ENCODE measurements at places on chromosomes 3 and 15. TPM values are rescaled to one million over a fixed set of nuclear protein-coding genes. Genes with fewer than 3 reads are reported as not detected.

DNA sequence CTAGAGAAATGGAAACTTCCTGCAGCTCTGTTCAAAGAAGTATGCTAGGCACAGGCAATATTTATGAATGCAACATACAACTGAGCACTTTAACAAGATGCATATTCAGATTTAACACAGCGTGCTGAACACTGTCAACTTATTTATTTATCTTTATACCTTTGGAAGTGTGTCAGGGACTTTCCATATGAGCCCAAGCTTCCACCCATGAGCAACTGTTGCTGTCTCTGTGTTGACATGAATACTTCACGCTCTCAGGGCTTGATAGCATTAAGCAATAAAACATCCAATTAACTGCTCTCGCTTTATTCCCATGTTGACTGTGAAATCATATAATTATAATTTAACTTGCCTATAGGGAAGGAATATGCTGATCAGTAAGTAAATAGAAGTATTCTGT is 116.6 kb upstream of the ROBO1 start:
- DNase-seq, result no peak

DNA sequence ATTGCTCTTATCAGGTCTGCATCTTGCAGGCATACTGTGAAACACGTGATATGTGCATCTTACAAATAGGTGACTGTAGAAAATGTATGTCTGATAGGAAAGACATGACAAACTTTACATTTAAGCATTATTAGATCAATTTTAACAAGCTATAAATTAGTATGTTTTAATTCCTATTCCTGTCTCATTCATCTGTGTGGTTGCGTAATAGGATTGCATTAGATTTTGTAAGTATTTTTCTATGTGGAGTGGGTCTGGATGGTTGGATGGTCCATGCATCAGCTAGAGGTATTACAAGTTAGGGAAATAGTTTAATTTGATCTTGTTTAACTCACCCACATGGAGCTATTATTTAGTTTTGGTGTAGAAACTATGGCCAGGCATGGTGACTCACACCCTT is 18.8 kb downstream of the ASTE1 start:
- no peak for DNase-seq

DNA sequence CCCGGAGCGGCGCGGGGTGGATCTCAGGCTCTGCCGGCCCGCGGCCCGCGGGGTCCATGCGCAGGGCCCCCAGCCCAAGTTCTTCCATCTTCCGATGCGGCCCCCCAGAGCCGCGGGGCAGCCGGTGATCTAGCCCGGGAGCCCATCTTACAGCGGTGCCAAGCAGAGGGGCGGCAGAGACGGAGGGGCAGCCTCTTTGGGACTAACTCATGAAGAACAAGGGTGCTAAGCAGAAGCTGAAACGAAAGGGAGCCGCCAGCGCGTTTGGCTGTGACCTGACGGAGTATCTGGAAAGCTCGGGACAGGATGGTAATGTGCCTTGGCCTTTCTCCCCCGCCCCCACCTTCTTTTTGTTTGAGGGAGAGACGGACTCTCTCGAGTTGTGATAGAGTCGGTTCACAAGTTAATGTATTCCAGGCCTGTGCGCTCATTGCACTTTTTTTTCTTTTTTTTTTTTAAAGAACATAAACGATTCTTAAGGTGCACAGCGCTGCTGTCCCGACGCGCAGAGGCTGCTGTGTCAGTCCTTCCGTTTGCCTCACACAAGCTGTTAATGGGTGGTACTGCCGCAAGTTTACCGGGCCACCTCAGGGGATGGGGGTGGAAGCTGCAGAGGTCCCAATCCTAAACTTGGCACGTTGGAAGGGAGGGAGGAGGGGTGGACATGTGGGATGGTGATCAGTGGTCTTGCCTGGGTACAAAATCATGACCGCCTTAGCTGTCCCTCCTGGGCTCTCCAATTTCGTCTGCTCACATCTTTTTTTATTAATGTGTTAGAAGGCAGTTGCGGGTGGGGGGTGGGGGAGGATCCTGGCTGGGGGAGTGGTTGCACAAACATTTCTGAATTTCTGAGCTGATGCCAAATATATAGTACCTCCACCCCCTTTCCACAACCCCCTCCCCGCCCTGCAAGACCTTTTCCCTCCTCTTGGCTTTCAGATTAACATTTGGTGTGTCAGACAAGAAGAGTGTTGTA is 801 bp downstream of the ARHGAP31 start:
- no peak for DNase-seq

DNA sequence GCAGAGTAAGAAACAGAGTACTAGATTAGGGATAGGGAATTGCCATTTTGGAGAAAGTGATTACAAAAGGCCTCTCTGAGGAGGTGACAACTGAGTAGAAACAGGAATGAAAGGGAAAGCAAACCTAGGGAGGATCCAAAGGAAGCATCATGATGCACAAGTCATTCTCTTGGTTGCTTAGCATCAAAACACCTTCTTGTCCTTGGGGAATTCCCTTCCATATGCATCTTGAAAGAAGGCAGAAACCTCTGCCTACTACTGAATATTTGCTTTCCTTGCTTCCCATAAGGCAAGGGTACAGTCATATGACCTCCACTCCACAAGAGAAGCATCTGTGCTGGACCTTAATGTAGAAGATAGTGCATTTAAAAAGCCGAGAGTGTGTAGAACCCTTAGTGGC is 24.1 kb downstream of the GABPB1 start:
- no peak for DNase-seq

GMNC gene
- not detected for total RNA-seq

MLF1 gene
- total RNA-seq, result 6.6 TPM

IRAK2 gene
- total RNA-seq, result 4.7 TPM
